Activated naive CD4-positive, alpha-beta T cell treated with anti-CD3 and anti-CD28 coated beads, Interleukin-2, amount 50 U/mL, for 72 hours (primary cell): ENCODE measurements at places on chromosomes 4 and X.

DNA sequence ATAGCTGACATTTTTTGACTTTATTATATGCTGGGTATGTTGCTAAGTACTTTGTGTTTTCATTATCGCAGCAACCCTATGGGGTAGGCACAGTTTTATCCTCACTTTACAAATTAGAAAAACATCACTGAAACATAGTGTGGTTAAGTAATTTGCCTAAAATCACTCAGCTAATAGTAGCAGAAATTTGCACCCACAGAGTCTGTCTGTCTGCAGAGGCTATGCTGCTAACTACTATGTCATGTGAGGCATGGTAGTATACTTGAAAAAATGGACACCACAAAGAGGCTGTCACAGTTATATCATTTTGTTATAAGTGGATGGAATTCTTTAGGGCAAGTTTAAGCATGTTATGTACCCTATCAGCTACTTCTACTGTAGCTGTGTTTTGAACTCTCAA, 69.0 kb downstream of the STAG2 start:
- DNase-seq = no peak

DNA sequence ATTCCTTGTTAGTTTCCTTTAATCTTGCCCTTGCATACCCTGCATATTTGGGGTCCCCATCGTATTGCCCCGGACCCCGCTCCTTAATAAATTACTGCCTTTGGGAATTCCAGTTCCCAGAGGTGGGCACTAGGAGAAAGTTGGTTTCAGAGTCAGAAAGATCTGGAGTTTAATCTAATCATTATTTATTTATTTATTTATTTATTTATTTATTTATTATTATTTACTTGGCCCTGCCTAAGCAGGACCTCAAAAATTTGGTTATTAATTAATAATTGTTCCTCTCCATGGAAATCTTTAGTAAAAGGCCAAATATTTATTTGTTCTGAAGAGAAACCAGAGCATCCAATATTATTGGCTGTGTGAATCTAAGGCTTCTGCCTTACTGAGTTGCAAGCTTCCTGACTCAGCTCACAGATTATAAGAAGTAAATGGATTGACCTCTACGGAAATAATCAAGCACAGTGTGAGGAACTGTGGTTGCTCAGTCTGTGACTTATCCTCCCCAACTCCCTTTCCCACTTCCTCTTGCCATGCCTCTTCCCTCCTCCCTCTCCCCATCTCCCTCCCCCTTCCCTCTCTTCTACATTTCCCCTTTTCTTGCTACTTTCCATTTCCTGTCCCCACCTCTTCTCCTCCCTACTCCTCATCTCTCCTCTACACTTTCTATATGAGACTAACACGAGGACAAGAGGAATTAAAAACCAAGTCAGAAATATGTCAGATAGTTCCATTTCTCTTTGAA, 61.5 kb upstream of the AP1S2 start:
- no peak for DNase-seq

DNA sequence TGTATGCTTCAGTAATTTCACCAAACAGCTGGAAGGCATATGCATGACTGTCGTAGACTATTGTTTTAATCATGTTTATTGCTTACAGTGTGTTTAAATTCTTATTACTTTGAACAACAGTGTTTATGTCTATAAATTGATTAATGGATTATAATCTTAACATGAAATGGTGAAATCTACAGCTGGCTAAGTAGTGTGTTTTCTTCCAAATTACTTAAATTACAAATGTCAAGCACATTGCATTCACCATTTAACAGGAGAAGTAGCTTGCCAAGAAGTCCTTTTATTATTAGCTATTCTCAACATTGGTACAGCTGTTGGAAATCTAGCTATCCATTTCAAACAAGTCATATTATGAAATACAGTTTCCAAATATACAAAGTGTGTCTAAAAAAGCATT, 849.3 kb upstream of the PCDH10 start:
- DNase-seq = no peak

GRCh38 chr4:39658756-39659155, 20.1 kb upstream of the SMIM14 start:
- no peak for DNase-seq

- DNase-seq = no peak
Measured at GRCh38 chrX:26522501-26522900, 306.5 kb downstream of the MAGEB5 start.

GRCh38 chr4:12495211-12495610, 988.9 kb downstream of the RAB28 start:
- DNase-seq = no peak
